Right lobe of liver (tissue), 6 donors: ENCODE measurements at places on chromosomes 1 and 21.

- DNase-seq: no peak
Measured at GRCh38 chr1:202645097-202645476, 65.2 kb downstream of the SYT2 start.

- no peak for DNase-seq
Measured at GRCh38 chr1:183002797-183003196, 20.4 kb upstream of the LAMC1 start.

- DNase-seq: no peak
Measured at GRCh38 chr1:108830119-108831008, 26.5 kb downstream of the AKNAD1 start.

GRCh38 chr21:14981246-14981645 lies 83.6 kb downstream of the NRIP1 start:
- no peak for DNase-seq

- no peak for DNase-seq
Measured at GRCh38 chr21:19321688-19322087, 918.1 kb upstream of the TMPRSS15 start.

GRCh38 chr1:76198452-76198851 lies 123.9 kb downstream of the ST6GALNAC3 start:
- no peak for DNase-seq
